ENCODE measurements at places on chromosomes 16 and 17.

GRCh38 chr17:16923097-16923903 lies 48.6 kb downstream of the TNFRSF13B start:
- DNase-seq = no peak

DNA sequence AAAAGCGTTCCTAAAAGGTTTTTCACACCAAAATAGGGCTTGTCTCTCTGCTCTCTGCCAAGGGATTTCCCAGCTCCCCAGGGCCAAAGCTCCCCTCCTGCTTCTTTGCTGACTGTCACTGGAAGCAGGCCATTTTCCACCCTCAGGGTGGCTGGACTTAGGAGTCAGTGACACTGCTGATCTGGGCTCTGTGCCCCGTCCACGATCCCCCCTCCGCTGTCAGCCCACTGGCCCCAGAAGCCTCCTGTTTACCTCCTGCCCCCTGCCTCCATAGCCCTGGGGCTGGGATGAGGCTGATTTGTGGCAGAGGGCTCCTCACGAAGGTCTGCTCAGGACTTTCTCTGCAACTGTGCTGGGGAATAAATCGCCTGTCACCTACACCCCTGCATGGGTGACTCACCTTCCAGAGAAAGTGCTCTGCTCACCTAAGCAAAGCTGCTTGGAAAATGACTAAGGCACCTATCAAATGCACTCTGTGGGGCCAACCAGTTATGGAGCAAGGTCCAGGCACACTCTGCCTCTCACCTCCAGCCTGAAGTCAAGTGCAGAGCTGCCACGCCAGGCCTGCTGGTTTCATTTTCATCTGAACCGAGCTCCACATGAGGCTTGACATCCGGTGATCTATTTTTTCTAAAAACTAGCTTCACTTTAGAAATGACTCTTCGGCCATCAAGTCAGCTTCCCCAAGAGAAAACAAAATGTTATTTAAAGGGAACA lies 4.9 kb downstream of the MAP3K14 start:
- DNase-seq = peak; percentile 46

GRCh38 chr16:53925107-53925410 lies 221.1 kb downstream of the FTO start:
- DNase-seq = no peak

DNA sequence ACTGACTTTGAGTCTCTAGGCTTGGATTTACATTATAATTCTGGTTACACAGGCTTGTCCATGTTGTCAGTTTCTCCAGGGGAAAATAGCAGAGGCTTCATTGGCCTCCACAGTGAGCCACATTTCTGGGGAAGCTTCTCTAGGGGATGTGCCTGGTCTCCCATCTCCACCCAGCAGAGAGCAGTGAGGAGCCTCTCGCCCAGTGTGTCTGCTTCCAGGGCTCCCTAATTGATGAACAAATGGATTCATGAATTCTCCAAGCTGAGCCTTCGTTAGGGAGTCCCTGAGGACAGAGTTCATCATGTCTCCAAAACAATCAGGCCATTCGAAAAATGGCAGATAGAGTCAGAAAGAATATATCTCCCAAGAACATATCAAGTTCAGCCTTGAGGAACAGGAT lies 162.4 kb upstream of the TOX3 start:
- DNase-seq = no peak

DNA sequence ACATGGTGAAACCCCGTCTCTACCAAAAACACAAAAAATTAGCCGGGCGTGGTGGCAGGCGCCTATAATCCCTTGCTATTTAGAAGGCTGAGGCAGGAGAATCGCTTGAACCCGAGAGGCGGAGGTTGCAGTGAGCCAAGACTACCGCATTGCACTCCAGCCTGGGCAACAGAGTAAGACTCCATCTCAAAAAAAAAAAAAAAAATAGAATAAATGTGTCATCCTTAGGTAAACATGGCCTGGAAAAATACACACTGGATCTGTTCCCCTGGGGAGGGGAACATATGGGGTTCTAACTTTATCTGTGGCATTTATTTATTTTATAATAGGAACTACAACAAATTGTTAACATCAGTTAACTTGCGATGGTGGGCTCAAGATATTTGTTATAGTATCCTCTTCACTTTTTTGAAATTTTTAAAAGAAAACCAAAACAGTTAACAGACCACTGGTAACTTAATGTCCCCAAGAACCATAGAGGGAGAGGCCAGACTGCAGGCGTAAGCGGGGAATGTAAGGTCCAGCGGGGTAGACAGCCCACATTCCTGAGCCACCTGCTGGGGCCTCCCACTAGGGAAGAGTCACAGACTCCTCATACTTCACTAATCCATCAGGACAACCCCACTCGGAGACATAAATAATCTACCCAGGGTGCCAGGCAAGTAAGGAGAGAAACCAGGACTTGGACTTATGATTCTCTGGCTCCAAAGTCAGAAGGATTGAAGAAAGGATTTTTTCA lies 12.5 kb upstream of the TXNDC11 start:
- no peak for DNase-seq

- no peak for DNase-seq
These were observed 5.9 kb upstream of the SLC13A2 start for GRCh38 chr17:28467456-28468025.

GRCh38 chr17:82361885-82362633 lies 3.0 kb downstream of the TEX19 start:
- DNase-seq = no peak

DNA sequence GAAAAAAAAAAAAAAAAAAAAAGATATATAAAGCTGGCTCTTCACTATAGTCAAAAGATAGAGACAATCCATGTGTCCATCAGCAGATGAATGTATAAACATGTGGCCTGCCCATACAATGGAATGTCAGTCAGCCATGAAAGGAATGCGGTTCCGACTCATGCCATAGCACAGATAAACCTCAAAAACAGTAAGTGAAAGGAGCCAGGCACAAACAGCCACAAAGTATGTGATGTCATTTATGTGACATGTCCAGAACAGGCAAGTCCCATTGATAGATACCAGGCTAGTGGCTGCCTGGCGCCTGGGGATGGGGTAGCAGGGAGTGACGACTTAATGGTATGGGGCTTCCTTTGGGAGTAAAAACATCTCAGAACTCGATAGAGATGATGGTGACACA lies 155.7 kb downstream of the CMIP start:
- no peak for DNase-seq

- DNase-seq = no peak
These were observed 44.9 kb downstream of the SMURF2 start for GRCh38 chr17:64617125-64617780.

- no peak for DNase-seq
These were observed 3.6 kb downstream of the LITAF start for GRCh38 chr16:11583166-11583565.

DNA sequence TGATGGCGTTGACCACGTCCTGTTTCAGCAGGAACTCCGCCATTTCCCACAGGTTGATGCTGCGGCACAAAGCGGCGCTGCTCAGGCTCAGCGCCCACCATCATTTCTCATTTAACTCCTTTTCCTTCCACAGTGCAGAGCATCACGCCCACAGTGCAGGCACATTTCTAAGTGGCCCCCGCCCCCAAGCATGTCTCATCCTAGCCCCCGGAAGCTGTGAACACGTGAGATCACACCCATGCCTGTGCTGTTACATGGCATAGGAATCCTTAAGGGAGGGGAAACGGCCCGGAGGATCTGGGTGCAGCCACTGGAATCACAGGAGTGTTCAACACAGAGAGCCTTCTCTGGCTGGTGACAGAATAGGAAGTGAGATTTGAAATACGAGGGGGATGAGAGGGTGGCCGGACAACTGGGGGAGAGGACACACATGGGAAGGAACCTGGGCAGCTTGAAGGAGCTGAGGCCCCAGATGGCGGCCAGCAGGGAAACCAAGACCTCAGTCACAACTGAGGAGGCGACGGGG lies 4.7 kb downstream of the NAGPA start:
- no peak for DNase-seq

GRCh38 chr16:84660973-84661372 lies 12.7 kb downstream of the KLHL36 start:
- DNase-seq = no peak

DNA sequence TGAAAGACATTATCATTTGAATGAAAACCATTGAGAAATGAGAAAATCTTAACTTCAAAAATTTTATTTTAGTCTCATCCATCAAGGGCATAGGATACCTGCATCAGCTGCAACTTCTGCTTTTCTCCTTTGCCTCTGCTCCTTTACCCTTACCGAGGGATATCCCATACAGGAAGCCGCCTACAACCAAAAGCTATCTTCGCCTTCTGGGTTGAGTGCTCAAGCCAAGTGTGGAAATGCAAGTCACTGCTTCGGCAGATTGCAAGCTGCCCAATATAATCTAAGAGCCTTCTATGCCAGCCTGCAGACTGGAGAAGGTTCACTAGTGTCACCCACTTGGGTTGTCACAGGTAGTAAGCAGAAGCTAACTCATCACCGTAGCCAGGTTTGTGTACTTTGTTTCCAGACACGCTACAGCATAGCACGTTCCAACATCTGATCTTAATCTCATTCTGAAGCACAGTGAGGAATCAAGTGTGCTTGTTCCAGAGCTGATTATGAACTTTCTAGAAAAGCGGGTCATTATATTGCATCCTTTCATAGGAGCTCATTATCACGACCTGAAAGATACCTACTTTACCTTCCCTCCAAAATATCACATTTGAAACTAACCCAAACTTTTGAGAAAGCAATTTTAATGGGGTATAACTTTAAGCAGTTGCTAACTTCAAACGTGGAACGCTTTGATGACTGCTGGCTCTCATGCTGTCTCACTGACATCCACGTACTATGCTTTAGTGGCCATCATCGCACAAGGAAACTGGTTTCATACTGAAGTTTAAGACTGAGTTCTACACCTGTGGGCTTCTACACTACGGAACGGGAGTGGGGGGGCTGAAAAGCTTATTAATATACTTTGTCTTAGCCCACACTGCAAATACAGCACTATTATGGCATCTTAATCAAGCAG lies 8.0 kb upstream of the UNK start:
- DNase-seq = no peak

- no peak for DNase-seq
These were observed 15.9 kb downstream of the POLR3K start for GRCh38 chr16:37511-37910.

DNA sequence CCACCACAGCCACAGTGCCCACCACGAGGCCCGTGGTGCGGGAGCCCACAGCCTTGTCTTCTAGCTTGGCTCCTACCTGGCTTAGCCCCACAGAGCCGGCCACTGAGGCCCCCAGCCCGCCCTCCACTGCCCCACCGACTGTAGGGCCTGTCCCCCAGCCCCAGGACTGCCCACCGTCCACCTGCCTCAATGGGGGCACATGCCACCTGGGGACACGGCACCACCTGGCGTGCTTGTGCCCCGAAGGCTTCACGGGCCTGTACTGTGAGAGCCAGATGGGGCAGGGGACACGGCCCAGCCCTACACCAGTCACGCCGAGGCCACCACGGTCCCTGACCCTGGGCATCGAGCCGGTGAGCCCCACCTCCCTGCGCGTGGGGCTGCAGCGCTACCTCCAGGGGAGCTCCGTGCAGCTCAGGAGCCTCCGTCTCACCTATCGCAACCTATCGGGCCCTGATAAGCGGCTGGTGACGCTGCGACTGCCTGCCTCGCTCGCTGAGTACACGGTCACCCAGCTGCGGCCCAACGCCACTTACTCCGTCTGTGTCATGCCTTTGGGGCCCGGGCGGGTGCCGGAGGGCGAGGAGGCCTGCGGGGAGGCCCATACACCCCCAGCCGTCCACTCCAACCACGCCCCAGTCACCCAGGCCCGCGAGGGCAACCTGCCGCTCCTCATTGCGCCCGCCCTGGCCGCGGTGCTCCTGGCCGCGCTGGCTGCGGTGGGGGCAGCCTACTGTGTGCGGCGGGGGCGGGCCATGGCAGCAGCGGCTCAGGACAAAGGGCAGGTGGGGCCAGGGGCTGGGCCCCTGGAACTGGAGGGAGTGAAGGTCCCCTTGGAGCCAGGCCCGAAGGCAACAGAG lies 10.5 kb downstream of the VASN start:
- no peak for DNase-seq

DNA sequence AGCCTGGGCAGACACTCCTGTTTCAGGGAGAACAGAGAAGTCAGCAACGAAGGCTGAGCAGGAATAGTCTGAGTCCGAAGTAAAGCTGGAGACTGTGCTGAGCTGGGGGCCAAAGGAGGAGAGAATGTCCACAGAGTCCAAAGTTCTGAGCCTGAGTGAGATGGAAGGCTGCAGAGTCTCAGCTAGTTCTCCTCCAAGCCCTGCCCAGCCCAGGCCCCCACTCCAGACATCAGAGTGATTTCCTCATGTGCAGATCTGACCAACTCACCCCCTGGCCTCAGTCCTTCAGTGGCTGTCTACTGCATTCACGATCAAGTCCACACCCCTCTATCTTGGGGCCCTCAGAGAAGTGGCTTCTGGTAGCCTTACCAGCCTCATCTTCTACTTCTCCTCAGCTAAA lies 21.6 kb downstream of the SLC13A5 start:
- DNase-seq = no peak

GRCh38 chr16:3454631-3455147 lies 11.2 kb downstream of the NAA60 start:
- no peak for DNase-seq

DNA sequence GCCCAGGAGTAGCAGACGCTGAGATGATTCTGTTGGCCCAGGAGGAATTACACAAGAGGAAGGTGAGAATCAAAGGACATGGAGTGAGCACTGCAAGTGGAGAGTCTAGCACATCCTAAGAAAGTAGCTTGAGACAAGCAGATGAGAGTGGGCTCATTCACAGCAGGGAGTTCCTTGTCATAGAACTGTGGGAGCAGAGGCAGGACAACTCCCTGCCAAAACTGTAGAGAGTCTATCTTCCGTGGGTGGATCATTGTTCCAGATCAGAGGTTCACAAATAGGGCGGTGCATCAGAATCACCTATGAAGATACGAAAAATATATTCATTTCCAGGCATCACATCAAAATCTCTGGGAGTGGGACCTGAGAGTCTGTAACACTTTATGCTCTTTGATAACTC lies 288.9 kb upstream of the C16orf82 start:
- no peak for DNase-seq
